ENCODE measurements at places on chromosomes 11 and 22. TPM values are rescaled to one million over a fixed set of nuclear protein-coding genes. Genes with fewer than 3 reads are reported as not detected.

TRIM49D1 gene
- total RNA-seq: not detected

LDHAL6A gene
- total RNA-seq: not detected

BEST1 gene
- total RNA-seq: 0.09 TPM

XNDC1N gene
- 7.5 TPM for total RNA-seq

KCNC1 gene
- total RNA-seq: 0.03 TPM

MYRF gene
- 10.2 TPM for total RNA-seq

RTN4RL2 gene
- total RNA-seq: 1.3 TPM

DUSP8 gene
- 0.95 TPM for total RNA-seq

SLC22A25 gene
- 0.18 TPM for total RNA-seq

C22orf23 gene
- 0.32 TPM for total RNA-seq

WT1 gene
- total RNA-seq: 0.38 TPM

HBB gene
- total RNA-seq: not detected

B4GALNT4 gene
- 50.1 TPM for total RNA-seq

PKDREJ gene
- total RNA-seq: not detected

SLC22A8 gene
- total RNA-seq: not detected

PPFIBP2 gene
- 15.8 TPM for total RNA-seq

CREB3L1 gene
- total RNA-seq: not detected

ME3 gene
- total RNA-seq: not detected

C11orf91 gene
- 0.35 TPM for total RNA-seq

ISX gene
- total RNA-seq: 3.0 TPM

TBC1D22A gene
- 17.3 TPM for total RNA-seq

TSPAN32 gene
- total RNA-seq: 0.09 TPM

Data from HepG2 (cell line).